ENCODE measurements at places on chromosomes 2 and 18.

DNA sequence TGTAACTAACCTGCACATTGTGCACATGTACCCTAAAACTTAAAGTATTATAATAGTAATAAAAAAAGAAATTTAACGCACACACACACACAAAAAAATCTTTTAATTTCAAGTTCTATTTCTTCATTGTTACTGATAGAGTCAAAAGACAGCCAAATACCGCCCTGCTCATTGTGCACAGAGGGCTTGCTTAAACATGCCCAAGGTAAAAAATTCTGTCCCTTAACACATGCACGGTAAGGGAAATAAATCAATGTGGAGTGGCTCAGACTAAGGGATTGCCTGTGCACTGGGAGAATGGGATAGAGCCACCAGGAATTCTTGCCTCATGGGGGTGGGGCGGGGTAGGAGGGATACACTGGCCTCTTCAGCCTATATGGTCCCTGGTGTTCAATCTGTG, 468.0 kb downstream of the NUP35 start:
- DNase-seq, result no peak

GRCh38 chr18:3450012-3450798, at the start of gene TGIF1:
TGIF1 (plus strand) TSS chr18:3450172; CDS start chr18:3450490, 318 bp downstream.
- DNase-seq, result peak; percentile 88

- no peak for DNase-seq
These were observed 41.8 kb downstream of the CERKL start for GRCh38 chr2:181614874-181615638.

- DNase-seq, result no peak
These were observed 146.3 kb downstream of the WDSUB1 start for GRCh38 chr2:159140070-159140769.

DNA sequence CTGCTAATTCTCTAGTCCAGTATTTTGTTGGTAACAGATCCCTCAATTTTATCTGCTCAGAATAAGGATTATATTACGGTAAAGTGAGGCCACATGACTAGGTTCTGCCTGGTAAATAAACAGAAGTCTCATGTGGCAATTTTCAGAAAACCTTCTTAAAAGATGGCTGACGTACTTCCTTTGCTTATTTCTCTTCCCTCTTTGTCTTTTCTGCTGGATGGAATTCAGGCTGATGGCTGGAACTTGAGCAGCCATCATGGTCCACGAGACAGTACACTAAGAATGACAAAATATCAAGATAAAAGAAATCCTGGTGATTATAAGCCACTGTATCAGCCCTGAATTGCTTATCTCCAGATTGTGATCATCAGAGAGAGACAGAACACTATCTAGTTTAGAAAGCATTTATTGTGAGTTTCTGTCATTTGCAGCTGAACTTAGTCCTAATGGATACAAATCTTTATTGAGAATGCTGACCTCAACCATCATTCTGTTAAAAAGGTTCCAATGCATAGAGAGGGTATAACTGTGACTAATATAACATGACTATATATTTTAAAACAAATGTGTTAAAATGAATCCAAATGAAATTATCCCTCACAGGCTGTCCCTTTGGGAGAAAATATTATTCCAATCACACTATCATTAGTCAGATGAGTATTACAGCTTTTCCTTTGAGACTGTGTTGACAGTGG, 31.8 kb upstream of the SLC8A1 start:
- DNase-seq, result no peak

- no peak for DNase-seq
These were observed 164.4 kb downstream of the SOCS6 start for GRCh38 chr18:70453058-70453775.

GRCh38 chr18:45521777-45522176, 93.5 kb upstream of the SLC14A2 start:
- DNase-seq, result no peak

- no peak for DNase-seq
These were observed 112.1 kb downstream of the DOCK10 start for GRCh38 chr2:224930124-224930523.

- no peak for DNase-seq
These were observed 16.2 kb upstream of the TEX44 start for GRCh38 chr2:231576465-231576864.

DNA sequence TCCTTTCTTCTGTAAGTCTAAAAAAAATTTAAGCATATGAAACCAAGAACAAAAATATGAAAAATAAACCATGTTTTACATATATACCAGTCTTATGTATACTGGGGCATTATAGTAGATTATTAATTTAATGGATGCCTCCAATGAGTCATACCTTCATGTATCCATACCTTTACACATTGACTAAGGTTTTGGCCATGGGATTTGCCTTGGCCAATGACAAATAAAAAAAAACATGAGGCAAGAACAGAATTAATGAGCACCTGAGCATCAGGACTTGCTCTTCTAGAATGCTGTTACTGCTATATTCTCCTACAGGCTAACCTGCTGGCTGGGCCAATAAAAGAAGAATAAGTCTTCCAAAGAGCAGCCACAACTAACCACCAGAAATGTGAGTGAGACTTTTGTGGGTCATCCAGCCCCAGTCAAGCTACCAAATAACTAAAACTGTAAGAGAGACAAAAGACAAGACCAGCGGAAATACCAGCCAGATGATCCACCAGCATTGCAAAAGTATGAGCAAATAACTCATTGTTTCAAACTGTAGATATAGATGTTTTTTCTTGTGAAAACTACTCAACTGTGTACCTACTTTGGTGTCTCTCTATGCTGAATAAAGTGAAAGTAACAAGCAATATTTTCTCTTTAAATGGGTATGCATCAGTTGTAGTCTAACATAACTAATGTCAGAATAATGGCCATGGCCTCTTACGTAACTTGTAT, 749.6 kb upstream of the VRK2 start:
- no peak for DNase-seq

- no peak for DNase-seq
These were observed 8.4 kb downstream of the INPP4A start for GRCh38 chr2:98453083-98453482.

DNA sequence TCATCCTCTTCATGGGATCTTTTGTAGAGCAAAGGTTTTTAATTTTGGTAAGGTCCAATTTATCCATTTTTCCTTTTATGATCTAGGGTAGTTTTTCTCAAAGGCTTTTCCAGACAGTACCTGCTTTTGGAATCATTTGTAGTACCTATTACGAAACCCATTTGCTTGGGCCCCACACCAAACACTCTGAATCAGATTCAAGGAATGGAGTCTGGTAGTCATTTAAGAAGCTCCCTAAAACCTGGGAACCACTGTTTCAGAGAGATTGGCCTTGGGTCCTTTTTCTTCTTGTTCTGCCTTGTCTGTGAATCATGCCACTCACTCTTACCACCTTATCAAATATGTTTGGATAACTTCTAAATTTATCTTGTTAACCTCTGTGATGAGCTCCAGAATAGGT, 40.3 kb downstream of the OSBPL6 start:
- DNase-seq, result no peak

GRCh38 chr2:37323781-37324535, 675 bp downstream of the PRKD3 start:
- DNase-seq, result peak; percentile 73

GRCh38 chr2:53036196-53036595, 731.4 kb upstream of the CHAC2 start:
- DNase-seq, result no peak

GRCh38 chr2:158179660-158180059, 78.0 kb downstream of the UPP2 start:
- no peak for DNase-seq

DNA sequence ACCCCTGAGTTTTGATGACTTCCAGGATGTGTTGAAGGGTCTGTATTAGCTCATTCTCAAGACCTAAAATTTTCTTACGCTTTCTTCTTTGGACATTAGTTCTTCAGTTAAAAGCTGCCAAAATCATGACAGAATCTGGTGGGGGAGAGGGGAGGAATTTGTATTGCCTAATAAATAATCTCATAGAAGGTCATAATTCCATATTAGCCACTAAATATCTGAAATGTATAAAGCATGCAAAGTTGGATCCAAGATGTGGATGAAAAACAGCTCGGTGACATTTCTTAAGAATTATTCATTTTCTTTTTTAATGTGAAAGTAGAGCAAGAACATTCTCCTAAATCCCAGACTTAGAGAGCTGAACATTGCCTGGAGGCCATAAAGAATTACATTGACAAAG, 120.1 kb downstream of the MMADHC start:
- no peak for DNase-seq

- no peak for DNase-seq
These were observed 330.7 kb downstream of the MTX2 start for GRCh38 chr2:176599796-176600485.

DNA sequence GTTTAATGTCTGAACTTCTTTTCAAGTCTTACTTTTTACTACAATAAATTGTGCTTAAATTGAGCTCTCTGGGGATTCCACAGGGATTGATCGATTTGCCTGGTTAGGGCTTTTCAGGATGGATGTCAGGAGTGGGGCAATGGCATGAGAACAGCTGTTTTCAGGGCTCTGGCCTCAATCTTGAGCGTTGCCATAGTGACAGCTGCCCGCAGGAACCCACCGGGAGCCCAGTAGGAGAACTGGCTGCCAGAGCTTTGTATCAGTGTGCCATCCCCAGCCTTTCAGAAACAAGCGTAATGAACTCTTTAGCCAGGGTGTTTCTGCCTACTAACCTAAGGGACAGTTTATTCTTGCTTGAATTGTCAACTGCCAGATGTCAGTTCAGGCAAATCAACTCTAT, 93.5 kb downstream of the GALNT3 start:
- no peak for DNase-seq

- DNase-seq, result no peak
These were observed 225.6 kb downstream of the HAUS1 start for GRCh38 chr18:46329736-46330246.

GRCh38 chr18:45935591-45936335, 31.4 kb downstream of the EPG5 start:
- DNase-seq, result no peak

GRCh38 chr2:173417341-173417740, 62.7 kb downstream of the CDCA7 start:
- DNase-seq, result no peak

GRCh38 chr2:69026026-69026425, 13.0 kb downstream of the ANTXR1 start:
- no peak for DNase-seq

DNA sequence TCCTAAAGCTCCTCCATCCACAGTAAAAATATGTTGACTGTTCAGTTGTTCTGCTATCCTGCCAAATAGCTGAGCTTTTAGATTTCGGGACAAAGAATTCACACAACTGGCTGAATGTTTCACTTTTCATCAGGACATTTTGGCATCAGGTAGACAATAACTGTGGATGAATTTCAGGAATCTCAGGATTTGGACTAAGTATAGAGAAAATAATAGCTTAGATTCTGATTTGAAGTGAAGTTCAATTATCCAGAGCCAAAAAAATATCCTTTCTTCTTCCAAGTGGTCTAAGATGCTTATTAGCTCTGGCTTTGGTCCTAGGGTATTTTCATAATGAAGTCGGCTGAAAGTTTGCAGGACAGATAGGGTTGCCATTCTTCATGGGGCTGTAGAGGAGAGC, 16.1 kb downstream of the KCNE4 start:
- DNase-seq, result no peak

GRCh38 chr2:2580341-2580740, 249.3 kb upstream of the MYT1L start:
- peak; percentile 43 for DNase-seq

- no peak for DNase-seq
These were observed 75.9 kb downstream of the ITGB1BP1 start for GRCh38 chr2:9347411-9347881.

- DNase-seq, result no peak
These were observed 397.8 kb downstream of the METTL4 start for GRCh38 chr18:2173486-2173885.

DNA sequence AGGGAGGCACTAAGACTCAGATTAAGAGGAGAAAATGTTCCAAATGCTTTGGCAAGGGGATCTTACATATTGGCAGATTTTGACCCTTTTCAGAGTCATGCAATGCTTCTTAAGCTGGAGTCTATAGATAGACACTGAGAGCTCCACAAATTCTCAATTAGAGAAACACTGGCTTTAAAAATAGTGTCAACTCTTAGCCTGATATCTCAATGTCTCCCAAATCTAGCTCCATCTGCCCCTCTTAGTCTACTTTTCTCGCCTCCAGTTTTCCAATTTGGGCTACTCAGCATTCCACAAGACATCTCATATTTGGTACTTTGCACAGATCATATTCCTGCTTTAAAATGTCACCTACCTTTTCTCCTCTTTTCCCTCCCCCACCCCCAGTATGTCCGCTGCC, 232.6 kb downstream of the LRRTM1 start:
- no peak for DNase-seq

DNA sequence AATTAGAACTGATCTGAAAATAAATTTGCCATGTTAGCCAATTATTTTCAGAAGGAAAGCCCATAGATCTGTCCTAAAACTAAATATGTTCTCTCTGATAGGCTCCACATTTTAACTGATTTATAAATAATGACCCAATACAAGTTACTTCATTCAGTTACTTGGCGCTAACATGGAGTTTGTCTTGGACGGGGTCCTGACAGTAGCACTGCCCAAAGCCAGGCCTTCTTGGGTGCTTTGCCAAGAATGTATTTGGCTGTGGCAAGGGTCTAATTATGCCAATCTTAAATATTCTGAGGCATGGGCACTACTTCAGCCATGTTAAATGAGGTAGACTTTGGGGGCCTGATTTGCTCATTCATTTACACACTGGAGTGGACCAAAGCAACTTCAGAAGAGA, 135.0 kb upstream of the PKDCC start:
- DNase-seq, result no peak

GRCh38 chr2:29397039-29397438, 281.8 kb downstream of the CLIP4 start:
- DNase-seq, result no peak

DNA sequence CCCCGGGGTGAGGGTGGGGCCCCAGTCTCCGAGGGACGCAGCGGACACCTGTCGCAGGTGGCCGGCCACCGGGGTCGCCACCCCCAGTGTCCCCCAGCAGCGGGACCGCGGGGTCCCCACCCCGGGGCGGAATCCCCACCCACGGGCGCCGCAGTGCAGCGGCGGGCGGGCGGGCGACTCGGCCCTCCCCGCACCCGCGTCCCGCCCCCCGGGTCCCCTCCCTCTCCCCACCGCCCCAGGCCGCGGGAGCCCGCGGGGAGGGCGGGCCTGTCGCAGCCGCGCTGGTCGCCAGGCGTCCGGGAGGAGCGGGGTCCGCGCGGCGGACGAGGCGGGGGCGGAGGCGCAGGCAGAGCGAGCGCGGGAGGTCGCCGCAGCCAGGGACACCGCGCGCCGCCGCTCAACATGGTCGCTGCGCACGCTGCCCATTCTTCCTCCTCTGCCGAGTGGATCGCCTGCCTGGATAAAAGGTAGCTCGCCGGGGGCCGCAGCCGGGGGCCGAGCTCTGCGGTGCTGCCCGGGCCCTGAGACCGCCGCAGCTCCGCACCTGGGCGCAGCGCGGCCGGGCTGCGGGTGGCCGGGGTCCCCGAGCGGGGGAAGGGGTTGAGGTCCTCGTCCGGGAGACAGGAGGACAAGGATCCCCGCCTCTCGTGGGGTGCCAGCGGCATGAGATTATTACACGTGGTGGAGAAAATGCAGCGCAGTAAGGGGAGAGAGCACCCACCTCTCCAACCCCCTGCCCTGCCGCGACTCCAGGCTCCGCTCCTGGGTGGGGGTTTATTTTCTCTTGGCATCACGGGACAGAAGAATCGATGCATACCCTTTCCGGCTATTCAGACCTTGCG, at the start of gene RAPGEF4:
RAPGEF4 (plus strand) TSS at position 264 of the 842 bp plus-strand sequence; CDS start at position 403, 139 bp downstream.
- DNase-seq, result no peak

- DNase-seq, result no peak
These were observed 584.3 kb downstream of the BCL11A start for GRCh38 chr2:59969161-59969560.
